ENCODE measurements at places on chromosomes 1 and 21.

DNA sequence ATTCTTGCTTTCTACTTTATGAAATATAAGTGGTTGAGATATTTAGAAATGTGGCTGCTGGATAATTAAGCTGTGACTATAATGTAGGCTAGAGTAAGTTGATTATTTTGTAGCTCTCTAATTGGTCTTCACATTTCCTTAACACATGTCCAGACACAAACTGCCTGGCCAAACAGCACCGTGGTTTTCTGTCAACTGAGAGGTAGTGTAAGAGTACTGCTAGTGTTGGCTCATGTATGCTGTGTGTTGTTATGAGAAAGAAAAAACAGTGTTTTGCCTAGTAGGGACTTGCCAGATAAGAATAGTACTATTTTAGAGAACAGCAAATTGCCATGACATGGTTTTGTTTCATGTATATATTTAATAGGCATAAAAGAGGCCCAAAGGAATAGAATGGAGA is 37.1 kb downstream of the TMED5 start:
- no peak for DNase-seq

DNA sequence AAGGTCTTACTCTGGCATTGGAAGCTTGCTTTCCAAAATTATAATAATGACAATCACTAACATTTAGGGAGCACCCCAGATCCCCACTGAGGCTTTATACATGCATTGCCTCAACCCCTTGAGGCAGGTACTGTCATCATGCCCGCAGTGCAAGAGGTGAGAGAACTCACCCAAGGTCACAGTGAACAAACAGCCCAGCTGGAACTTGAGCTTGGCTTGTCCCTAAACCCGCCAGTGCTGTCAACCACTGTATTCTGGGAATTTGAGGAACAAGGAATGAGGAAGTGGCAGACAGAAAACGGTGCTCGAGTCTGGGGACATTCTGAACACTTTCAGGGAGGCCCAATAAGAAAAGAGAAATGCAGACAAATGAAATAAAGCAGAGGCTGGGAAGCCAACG is 34.6 kb upstream of the TLR5 start:
- DNase-seq, result no peak

DNA sequence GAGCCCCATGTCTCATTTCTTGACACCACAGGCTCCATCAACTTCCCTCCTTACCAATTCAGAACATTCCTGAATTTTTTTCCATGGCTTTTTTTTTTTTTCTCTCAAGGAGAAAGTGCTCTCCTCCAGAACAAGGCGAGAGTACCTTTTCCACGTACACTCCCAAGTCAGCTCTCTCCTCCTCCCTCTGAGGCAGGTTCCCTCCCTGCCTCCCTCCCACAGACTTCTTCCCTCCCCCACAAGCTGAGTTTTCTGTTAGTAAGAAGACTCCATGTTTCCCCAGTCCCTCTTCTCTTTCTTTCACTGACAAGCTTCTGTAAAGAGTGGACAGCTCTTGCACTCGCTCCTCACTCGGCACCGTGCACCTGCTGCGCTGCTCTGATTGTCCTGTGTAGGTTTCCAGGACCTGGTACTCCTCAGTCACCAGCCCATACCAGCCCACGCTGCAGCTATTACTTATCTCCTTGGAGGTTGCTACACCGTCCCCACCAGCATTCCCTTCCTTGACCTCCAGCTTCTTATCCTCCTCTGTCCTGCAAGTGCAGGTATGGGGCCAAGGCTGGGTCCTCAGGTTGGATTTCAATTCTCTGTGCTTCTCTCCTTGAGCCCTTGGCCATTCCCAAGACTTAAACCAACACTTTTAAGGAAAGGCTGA is 3.8 kb downstream of the TRAF5 start:
- DNase-seq, result no peak

DNA sequence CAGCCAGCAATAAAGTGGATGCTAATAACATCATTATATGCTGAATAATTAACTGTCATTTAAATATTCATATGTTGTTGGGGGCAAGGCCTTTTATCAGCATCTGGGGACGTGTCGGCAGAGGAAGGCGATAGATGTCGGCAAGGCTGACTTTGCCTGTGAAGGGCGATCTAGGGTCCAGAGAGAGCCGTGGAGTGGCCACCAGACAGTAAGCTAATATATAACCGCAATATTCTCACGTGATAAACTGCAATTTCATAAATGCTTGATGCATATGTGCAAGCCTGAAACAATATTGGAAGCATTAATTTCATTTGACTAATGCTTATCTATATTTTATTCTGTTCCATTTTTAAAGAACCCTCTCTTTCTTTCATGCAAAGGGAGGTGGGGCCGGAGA is 141.0 kb upstream of the POU3F1 start:
- DNase-seq, result no peak

DNA sequence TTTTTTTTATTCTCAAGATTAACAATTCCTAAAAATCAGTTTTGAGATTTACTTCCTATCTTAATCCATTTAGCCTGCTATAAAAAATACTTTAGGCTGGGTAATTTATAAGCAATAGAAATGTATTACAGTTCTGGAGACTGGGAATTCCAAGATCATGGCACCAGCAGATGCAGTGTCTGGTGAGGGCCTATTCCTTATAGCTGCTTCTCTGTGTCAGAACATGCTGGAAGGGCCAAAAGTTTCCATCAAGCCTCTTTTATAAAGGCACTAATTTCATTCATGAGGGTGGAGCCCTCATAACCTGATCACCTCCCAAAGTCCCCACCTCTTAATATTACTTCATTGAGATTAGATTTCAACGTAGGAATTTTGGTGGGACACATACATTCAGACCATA is 41.7 kb downstream of the RNF2 start:
- no peak for DNase-seq

- DNase-seq, result no peak
Observed at GRCh38 chr1:223820971-223821370, 24.8 kb downstream of the TP53BP2 start.

- peak; percentile 40 for DNase-seq
Observed at GRCh38 chr1:7046314-7046713, 261.1 kb downstream of the CAMTA1 start.

GRCh38 chr21:45309069-45309986 is 21.6 kb upstream of the POFUT2 start:
- DNase-seq, result no peak

GRCh38 chr1:17438318-17439249 is 893 bp downstream of the RCC2 start:
- DNase-seq, result no peak

GRCh38 chr21:45865106-45865835 is 116.3 kb upstream of the COL6A1 start:
- peak; percentile 69 for DNase-seq

- DNase-seq, result peak; percentile 14
Observed at GRCh38 chr1:218025454-218025853, 259.6 kb upstream of the RRP15 start.

DNA sequence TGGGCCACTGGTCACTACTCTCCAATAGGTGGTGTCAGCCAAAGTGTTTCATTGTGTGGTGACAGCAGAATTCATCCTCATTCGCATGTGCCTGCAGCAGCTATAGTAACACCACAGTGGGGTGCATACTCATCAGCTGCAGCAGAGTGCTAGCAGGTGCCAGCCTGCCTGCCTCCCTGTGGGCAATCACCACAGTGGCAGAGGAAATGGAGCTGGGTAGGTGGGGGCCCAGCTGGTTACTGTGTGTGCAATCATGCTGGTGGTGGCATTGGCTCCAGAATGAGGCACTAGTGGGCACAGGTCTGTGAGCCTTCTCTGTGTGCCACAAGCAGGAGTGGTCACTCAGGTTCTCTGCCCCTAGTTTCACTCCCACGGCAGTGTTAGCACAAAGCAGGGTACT is 579.2 kb downstream of the PTPRC start:
- DNase-seq, result no peak

DNA sequence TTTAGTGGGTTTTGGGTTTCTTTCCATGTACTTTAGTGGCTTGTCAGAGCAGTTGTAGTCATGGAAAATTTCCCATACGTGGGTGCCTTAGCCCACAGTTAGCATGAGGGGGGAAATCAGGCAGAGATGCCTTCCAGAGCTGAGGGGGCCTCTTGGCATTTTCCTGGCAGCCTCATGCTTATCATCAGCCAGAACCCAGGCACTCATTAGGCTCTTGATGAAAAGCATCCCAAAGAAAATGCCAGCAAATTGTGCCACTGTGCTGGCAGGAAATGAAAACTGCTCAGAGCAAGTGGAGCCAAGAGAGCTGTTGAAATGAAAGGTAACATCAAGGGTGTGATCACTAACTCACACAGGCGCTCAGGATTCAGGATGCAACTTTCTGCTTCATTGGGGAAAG is 128.0 kb downstream of the TNNI3K start:
- DNase-seq, result no peak

DNA sequence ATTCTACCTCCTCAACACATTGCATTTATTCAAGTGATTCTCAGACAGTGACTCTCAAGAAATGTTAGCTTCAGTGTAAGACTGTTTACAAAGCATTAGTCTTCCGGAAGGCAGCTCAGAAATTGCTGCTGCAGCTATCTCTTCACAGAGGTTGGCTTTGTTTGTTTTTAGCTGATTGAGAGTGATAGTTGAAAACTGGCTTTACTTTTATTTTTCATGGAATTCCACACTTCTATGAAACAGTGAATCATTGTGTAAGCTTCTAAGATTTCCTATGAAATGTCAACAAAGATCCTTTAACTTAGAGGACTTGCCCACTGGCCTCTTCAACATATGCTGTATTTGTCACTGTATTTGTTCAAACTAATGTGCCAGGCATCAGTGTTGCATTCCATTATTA is 121.3 kb downstream of the TNNI3K start:
- DNase-seq, result no peak

DNA sequence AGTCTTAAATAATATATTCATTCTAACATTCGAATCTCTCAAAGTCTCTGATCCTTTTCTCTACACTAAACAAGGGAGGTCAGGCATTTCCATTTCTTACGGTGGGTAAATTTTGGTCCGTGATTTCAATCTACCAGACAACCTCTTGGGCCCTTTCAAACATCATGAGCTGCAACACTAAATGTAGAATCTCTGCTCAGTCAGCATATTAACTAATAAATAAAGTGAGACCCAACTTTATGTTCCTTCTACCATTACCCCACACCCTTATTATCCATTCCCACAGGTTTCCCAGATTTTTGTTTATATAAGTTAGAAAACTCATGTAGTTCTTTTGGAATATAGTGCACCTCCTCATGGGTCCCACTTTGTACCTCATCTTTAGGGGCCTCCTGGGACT is 24.9 kb downstream of the SLAMF7 start:
- no peak for DNase-seq

GRCh38 chr1:229757226-229757625 is 131.2 kb downstream of the URB2 start:
- no peak for DNase-seq

GRCh38 chr1:155466996-155467395 is 95.6 kb downstream of the ASH1L start:
- DNase-seq, result peak; percentile 60

- DNase-seq, result no peak
Observed at GRCh38 chr21:44329086-44329889, 9.9 kb downstream of the CFAP410 start.

DNA sequence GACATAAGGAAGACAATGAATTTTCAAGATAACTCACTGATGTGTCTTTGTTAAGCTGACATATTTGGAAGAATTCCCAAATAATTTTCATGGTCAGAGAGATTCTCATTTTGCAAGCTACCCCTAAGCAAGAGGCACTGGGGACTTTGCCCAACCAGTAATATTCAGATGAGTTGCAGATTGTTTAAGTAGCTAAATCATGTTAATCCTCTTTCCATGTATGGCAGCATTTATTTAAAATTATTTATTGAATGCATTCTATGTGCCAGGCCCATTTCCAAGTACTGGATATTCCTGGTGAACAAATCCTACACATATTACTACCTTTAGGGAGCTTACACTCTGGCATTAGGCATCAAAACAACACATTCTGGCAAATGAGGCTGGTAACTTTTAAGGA is 56.5 kb upstream of the BACH1 start:
- DNase-seq, result no peak

DNA sequence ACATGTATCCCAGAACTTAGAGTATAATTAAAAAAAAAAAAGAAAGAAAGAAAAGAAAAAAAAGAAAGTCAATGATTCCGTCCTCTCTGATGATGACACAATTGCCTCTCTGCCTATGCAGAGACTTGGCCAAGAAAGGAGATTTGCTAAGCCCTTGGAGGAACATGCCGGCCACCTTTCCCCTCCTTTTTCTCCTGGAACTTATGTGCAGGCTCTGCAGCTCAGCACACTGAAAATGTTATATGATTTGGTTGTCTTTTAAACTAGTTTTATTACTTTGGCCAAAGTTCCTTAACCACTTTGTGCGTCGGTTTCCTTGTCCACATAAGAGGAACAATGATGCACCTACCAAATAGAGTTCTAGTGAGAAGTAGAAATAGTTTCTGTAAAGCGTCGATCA is 111.4 kb upstream of the ZNF644 start:
- no peak for DNase-seq

GRCh38 chr1:208045463-208046260 is 134.7 kb upstream of the CD34 start:
- DNase-seq, result no peak

DNA sequence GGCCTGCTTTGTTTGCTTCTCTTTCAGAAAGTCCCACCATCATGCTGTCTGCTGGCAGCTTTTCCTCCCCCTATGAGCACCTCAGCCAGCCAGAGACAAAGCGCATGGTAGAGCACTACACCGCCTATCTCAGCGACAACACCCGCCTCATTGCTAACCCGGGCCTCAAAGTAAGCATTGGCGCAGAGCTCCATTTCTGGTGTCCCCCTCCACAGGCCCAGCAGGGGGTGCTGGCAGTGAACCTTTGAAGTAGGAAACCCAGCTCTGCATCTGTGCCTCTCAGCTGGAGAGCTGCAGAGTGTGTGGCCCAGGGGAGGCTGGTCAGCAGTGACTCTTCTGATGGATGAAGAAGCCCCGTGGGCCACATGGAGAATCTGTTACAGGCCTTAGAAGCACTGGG is 81.2 kb upstream of the RAVER2 start:
- no peak for DNase-seq

DNA sequence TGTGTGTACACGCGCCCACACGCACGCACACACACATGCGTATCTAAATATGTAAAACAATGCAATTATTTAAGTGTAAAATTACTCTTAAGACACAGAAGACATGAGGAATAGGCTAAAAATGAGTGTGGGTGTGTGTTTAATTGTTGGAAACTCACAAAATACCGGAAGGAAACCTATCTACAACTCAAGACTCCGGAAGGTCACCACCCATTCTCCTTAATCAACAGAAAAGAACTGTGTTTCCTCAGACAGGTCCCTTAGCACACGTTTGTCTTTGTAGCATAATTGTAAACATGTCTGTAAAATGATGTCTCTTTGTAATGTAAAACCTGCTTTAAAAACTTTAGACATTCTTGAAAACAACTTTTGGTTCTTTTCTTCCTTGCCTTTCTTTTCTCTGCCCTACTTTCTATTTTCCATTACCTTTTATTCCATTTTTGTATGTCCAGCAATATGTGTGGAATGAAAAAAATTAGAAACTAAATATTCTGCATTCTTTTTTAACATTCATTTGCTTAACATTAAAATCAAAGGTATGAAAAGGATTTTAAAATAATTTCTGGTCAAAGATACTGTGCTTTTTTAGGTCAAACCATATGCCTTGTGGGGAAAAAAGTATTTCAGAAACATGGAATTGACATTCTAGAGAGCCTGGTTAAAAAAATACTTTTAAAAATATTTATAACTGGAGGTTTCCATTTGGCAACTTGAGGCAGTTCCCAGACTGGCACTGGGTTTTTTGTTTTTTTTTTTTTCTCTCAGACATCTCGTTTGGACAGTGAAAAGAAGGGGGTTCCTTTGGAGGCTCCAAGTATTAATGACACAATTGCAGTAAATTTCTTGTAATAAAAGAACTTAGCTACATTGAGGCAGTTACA is 46.2 kb downstream of the ATP5PF start:
- DNase-seq, result no peak

All from skeletal muscle cell (primary cell).